ENCODE measurements at places on chromosomes 7 and 10.

DNA sequence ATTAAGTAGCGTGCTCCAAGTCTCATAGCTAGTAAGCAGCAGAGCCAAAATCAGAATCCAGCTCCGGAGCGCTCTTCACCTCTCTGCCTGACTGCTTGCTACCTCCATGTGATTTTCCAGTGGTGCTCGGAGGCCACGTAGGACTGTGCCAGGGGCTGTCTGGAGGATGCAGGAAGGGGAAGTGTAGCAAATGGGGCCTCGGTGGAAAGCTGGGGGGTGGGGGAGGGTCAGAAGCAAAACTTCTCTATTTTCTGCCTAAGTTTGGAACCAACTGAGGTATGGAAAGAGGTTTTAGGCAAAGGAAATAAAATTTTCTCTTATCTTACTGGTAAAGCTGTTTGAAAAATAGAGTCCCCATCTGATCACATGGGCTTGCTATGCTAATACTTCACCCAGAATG, 108.7 kb downstream of the TBXAS1 start:
- DNase-seq, result no peak

DNA sequence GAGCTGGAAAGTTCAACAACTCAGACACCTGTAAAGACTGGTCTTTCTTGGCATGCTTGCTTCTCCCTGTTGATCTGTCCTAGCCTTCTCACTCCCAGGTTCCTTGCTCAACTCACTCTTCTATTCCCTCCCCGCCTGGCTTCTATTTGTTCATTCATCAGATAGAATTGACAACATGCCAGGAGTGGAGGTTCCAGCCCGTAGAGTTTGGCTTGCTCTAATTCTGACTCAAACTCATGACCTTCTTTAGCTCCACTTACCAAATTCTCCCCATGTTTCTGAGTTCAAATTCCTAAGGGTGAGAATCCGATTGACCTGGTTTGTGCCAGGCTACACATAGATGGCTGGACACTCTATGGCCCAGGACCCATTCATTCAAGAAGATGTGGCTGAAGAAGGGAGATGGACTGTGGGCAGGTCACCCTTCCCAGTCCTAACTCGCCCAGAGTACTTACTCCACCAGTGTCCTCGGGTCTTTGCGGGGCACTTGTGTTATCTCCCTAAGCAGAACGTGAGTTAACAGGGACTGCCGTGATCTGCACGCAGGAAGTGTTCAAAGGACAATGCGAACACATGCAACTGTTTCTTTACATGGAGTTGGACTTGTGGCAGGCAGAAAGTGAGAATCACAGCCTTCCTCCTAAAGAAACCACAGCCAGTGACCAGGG, 4.0 kb upstream of the TMEM236 start:
- no peak for DNase-seq

DNA sequence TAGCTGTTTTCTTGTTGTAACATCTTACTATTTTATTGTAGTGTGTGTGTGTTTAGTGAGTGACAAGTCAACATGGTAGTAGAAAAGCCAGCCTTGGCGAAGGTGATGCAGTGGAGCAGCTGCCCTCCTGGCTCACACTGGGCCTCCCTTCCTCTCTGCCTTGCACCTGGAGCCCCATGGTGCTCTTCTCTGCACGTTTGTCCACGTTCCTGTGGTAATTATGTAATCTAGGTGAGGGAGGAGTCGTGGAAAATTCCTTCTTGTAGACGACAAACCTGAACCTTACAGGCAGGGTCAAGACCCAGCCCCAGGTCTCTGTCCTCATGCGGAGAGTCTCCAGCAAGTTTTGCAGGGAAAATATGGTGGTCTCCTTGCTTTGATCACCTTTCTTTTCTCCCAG, 348.3 kb upstream of the MKI67 start:
- DNase-seq, result no peak

GRCh38 chr10:61785473-61786105, 115.9 kb upstream of the ARID5B start:
- DNase-seq, result no peak

GRCh38 chr7:11642276-11642675, 189.7 kb downstream of the THSD7A start:
- DNase-seq, result no peak

- DNase-seq, result no peak
Observed at GRCh38 chr10:103932971-103933370, 15.0 kb upstream of the STN1 start.

DNA sequence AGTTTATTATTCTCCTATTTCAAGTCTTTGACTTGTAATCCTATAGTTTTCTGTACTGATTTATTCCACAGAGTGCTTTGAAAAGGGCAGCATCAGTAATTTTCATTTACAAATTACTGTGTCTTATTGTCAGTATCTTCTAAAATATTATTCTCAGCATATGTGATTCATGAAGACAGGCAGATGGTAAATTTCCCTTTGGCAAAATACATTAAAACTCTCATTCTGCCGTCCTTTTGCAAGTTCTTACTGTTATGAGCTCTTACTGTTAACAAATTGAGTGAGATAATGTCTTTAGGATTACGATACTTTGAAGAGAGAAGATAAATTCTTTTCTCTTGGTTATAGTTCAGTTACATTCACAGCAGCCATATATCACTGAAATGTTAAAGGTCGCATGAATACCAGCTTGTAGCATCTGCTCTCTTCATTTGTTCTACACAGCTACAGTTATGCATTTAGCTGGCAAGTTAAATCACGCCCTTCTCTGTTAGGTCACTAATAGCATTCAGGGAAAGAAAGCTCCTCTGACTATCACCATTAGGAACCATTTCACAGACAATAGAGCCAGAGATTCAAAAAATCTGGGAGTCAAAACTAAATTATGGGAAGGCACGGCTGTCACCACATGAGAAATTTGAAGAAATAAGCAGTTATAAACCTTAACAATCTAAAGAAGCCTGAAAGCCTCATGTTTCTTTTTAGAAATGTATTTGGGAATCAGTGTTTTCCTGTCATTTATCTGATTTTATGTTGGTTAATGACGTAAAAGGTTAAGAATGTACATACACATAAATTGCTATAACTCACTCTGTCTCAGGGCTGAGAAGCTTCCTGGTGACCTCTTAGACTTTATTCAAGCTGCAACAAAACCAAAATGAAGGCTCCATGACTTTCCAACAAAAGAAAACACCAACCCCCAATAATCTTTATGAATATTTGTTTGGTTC, 109.6 kb upstream of the SP4 start:
- DNase-seq, result no peak

DNA sequence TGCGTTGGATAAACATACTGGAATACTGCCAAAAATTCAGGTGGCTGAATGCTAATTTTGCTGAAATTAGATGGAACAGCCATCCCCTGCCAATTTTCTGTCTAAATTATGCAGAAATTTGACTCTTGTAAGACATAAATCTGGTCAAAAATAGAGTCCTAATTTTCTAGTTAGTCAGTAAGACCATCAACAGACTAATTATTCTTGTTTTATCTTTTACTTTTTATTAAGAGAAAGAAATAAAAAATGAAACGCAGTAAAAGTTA, 110.3 kb upstream of the GATA3 start:
- no peak for DNase-seq

DNA sequence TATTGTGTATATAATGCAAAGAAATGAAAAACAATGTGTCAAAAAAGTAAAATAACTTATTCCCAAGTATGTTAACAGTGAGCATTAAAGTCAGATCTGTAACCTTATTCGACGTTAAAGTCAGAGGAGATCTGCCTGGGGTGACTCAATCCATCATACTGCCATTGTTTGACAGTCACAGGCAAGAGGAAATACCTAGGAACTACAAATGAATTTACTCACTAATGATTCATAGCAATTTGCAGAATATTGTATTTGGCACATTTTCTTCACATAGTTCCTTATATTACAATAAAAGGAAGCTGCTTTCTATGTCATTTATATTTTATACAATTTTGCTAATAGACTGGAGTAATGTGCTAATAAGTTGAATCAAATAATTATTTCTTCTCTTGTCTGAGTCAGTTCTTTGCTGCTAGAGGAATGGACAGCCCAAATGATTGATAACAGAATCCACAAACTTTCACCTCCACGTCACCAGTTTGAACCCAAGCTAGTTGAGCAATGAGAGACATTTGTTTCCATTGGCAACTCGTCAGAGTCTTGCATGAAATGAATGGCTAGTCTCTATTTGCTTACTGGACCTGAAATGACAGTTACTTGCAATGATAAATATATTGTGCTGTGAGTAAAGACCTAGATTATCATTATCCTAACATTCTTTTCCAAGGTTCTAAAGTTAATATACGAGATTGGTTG, 48.5 kb upstream of the TMEM106B start:
- DNase-seq, result no peak

GRCh38 chr10:100534726-100535125, 1.0 kb upstream of the HIF1AN start:
- no peak for DNase-seq

GRCh38 chr10:118272149-118272721, 69.9 kb downstream of the FAM204A start:
- DNase-seq, result no peak

GRCh38 chr10:86411281-86411841, 44.8 kb upstream of the GRID1 start:
- DNase-seq, result peak; percentile 29

DNA sequence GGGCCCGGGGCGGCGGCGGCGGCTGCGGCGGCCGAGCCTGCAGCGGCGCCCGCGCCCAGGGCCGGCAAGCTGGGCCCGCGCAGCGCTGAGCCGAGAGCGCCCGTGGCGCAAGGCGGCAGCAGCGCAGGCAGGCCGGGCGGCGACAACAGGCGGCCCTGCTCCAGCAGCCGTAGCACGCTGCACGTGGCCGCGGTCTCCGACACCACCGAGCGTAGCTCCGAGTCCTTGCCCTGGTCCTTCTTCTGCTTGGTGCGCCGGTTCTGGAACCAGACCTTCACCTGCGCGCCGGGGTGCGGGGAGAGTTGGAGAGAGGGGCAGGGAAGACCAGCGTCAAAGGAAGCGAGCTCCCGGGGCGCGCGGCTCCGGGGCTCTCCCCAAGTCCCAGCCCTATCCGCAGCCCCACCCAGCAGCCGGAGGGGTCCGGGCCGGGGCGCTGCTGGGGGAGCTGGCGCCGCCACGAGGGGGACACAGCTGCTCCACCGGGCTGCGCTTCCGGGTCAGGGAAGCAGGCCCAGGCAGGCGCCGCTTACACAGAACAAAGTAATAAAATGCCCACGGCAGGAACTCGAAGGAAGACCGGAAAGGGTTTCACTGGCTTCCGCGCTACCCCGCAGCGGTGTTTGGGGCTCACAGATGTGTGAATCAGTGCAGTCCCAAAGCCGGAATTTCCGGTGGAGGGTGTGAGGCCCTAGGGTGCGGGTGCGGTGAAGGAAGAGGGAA, 3.6 kb downstream of the VAX1 start:
- DNase-seq, result no peak

DNA sequence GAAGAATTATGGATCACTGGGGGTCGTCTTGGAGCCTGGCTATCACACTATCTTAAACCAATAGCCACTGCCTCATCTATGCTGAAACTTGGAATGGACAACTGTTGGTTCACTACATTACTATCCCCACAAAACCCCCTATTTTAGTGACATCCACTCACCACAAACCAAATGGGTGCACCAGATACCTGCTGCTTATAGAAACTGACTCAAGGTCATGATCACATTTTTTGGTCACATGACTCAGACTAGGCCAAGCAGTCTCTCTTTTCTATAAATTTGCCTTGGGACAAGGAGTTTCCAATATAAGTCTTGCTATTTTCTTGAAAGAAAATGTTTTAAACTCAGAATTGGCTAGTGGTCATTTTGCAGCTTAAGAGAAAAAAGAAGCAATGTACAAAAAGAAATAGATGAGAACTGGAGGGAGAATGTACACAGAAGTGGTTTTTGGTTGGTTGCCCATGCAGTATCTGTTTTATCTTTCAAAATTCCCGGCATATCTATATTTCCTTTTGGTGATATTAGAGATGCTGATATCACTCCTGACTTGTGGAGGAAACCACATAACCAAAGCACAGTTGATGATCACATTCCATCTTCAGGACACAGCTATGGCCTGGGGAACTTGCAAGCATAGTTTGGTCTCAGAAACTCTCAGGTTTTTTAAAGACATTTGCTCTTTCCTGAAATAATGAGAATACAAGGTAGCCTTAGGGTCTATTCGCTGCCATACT, 85.2 kb upstream of the CACNA2D1 start:
- no peak for DNase-seq

DNA sequence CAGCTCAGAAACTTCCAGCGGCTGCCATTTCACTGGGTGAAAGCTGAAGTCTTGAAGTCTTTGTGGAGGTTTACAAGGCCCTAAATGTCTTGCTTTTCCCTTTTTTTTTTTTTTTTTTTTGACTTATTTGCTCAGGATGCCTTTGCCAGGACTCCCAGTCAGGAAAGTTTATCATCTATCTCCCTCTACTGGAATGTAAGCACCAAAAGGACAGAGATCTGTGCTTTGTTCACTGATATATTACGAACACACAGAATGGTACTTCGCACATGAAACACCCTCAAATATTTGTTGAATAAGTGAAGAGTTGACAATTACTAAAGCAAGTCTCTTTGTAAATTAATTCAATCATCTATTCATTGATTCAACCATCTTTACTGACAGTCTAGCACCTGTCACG, 23.2 kb downstream of the ABCB4 start:
- DNase-seq, result no peak

GRCh38 chr7:19377611-19378344, 232.6 kb upstream of the FERD3L start:
- DNase-seq, result no peak

- DNase-seq, result no peak
Observed at GRCh38 chr10:127458829-127459228, 90.3 kb upstream of the NPS start.

- no peak for DNase-seq
Observed at GRCh38 chr10:63885156-63885555, 364.0 kb downstream of the REEP3 start.

- DNase-seq, result no peak
Observed at GRCh38 chr7:28298870-28299518, 113.3 kb upstream of the CREB5 start.

- DNase-seq, result no peak
Observed at GRCh38 chr7:23014681-23015080, 751 bp upstream of the HYCC1 start.

DNA sequence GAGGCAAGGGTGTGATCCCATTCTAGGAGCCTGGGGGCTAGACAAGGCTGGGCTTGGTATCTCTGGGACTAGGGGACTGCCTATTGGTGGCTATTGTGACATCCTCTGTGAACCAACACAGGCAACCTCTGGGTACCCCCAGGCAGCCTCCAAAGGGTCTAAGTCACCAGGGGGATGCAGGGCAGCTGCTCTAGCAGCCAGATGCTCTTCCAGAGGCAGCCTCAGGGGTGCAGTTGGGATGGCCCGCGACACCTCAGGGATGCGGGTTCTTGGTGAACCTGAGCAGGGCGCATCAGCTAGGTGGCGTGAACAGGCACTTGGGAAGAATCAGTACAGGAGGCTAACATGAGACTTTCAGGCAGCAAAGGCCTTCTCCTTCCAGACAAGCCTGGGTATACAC, 1.6 kb upstream of the TMEM120A start:
- no peak for DNase-seq
